ENCODE measurements at places on chromosomes 3 and 15. TPM values are rescaled to one million over a fixed set of nuclear protein-coding genes. Genes with fewer than 3 reads are reported as not detected.

DNA sequence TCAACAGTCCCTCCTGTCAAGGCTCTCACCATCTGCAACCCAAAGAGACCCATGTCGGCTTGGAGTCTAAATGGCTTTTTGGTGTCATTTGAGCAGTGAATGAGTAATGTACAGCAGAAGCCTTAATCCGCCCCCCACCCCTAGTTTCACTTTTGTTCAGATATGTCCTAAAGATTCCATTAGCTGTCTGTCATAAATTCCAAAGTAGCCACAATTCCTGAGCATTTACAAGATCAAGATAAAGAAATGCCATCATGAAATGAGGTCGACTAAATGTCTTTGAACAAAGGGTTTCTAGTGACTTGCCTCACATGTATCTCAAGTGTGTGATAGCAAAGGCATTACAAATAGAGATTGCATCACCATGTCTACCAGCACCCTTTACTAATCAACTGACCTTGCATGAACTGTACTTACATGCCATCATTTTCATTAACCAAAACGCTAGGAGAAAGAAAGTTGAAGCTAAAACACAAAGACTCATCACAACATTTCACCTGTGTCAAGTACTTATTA is 123.8 kb upstream of the PHLDB2 start:
- peaks cover 1% of the 10 kb centered on the region for H3K36me3 ChIP-seq
- H3K27ac ChIP-seq = no peak overlapping the region
- no peak overlapping the region for H3K4me3 ChIP-seq
- H3K4me1 ChIP-seq = peaks cover 4% of the 10 kb centered on the region
- no peaks in the 10 kb centered on the region for H3K27me3 ChIP-seq

GRCh38 chr3:70519913-70520659 is 207.6 kb upstream of the MDFIC2 start:
- no peak overlapping the region for H3K4me3 ChIP-seq
- H3K36me3 ChIP-seq = no peaks in the 10 kb centered on the region
- H3K27me3 ChIP-seq = peaks cover 10% of the 10 kb centered on the region
- no peak for DNase-seq
- no peak overlapping the region for H3K27ac ChIP-seq

Gene DZIP3
- 11.2 TPM for total RNA-seq

GRCh38 chr3:190306513-190307163 is 15.6 kb downstream of the CLDN1 start:
- peak; percentile 49 for DNase-seq
- no peaks in the 10 kb centered on the region for H3K36me3 ChIP-seq
- peak overlapping the region; percentile 33 for H3K27ac ChIP-seq
- no peaks in the 10 kb centered on the region for H3K27me3 ChIP-seq
- no peak overlapping the region for H3K4me3 ChIP-seq

DNA sequence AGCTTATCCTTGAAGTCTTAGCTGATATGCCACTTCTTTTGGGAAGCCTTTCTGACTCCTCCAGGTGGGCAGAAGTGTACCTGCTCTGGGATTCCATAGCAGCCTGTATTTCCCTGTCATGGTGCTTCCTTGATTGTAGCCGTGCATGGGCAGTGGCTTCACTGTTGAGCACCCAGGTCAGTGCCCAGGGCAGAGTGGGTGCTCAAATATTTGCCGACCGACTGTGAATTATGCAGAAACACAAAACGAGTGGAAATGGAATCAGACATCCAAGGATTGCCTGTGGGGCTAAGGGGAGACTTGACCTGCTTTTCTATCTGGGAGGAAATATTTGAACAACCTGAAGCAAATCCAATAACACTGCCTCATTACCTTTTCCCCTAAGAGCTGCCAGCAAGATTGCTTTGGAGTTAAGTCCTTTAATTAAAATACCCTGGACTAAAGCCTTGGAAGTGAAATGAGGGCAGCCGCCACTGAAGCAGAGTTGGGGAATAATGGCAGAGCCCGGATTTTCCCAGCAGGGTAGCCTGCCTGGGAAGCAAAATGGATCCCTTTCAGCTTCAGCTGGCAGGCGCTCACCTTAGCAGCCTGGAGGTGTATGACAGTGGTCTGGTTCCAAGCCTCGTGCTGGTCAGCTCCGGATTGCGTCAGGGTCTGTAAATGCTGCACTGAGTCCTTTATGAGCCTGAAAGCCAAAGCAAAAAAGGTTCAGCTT is 14.9 kb downstream of the ACOX2 start:
- no peak for DNase-seq
- H3K4me1 ChIP-seq = no peaks in the 10 kb centered on the region
- H3K4me3 ChIP-seq = no peak overlapping the region
- H3K36me3 ChIP-seq = no peaks in the 10 kb centered on the region

DNA sequence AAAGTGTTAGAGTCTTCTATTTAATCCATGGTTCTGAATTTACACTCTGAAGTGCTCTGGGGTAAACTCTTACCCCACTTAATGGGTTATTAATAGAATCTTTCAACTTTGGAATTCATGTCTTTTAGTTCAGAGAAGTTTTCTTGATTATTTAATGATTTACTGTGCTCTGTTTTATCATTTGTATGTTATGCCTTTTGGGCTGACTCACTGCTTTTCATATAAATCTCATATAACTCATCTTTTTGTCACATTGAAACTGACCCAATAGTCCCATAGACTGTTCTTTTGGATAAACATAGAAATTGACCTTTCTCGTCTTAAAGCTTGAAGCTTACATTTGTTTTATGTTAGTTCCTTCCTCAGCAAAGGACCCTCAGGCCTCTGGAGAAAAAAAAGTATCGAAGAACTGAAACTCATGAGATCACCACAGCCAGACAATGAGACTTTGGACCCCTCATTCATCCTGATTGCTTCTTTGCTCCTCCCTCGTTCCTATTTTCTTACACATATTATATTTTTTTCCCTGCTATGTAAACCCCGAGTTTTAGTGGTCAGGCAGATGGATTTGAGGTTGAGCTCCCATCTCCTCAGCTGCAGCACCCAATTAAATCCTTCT is 229.1 kb upstream of the CBLB start:
- DNase-seq = no peak
- peaks cover 7% of the 10 kb centered on the region for H3K36me3 ChIP-seq
- H3K4me1 ChIP-seq = peaks cover 9% of the 10 kb centered on the region
- H3K27ac ChIP-seq = no peak overlapping the region
- no peak overlapping the region for H3K4me3 ChIP-seq
- H3K27me3 ChIP-seq = no peaks in the 10 kb centered on the region

DNA sequence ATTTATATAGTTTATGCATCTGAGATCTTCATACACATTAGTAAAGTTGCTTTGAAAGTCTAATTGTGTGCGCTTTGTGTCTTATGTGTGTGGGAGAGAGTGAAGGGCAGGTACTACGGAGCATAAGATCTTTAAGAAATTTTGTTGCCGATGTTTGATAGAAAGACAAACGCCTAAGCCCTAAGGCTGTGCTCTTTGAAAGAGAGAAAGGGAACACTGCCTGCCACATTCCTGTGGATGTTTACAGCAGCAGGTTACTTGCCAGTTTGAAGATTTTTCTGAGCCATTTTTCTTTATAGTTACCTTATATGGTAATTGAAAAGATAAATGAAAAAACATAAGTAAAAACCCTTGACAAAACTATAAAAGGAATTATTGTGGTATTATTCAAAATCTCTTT is 17.0 kb downstream of the DTWD1 start:
- no peak overlapping the region for H3K4me3 ChIP-seq
- H3K27me3 ChIP-seq = no peaks in the 10 kb centered on the region
- no peak for DNase-seq
- H3K36me3 ChIP-seq = peaks cover 14% of the 10 kb centered on the region

- no peak for DNase-seq
- no peak overlapping the region for H3K27ac ChIP-seq
- H3K36me3 ChIP-seq = no peaks in the 10 kb centered on the region
- no peaks in the 10 kb centered on the region for H3K4me1 ChIP-seq
- no peak overlapping the region for H3K4me3 ChIP-seq
- H3K27me3 ChIP-seq = peaks cover 8% of the 10 kb centered on the region
These were observed 83.0 kb upstream of the CLDN18 start for GRCh38 chr3:137926991-137927390.

DNA sequence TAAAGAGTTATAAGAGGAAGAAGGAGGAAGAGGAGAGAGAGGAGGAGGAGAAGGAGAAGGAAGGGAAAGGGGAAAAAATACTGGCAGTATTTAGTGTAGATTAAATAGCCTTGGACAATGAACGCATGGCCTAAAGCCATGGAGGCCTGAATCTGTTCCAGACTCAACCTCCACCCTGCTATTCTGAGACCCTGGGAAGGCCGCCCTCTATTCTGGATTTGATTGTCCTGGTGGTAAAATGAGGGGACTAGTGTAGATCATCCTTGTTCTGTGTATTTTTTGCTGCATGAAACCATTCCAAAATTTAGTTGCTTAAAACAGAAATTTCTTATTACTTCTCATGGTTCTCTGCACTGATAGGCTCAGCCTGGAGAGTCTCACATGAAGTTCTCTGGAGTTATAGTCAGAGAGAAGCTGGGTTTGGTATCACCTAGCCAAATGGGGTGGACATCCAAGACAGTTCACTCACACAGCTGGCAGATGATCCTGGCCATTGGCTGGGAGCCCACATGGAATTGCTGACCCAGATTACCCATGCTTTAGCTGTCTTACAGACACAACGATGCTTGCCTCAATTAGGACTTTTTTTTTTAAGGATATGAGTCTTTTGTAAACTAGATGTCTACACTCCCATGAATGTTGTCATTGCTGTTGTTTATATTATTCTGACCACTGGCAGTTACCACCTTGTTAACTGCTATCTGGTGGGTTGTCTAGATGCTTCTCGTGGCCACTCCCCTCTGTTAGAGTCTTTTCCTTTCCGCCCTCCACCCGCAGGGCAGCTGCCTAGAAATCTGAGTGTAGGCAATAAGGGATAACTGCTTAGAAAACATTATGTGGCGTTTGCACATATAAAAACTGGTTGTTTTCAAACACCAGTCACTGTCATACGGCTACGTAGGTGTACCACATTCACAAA is 149.9 kb downstream of the SST start:
- H3K36me3 ChIP-seq = no peaks in the 10 kb centered on the region
- no peaks in the 10 kb centered on the region for H3K4me1 ChIP-seq
- no peak overlapping the region for H3K27ac ChIP-seq
- peaks cover 6% of the 10 kb centered on the region for H3K27me3 ChIP-seq
- H3K4me3 ChIP-seq = no peak overlapping the region
- DNase-seq = no peak

DNA sequence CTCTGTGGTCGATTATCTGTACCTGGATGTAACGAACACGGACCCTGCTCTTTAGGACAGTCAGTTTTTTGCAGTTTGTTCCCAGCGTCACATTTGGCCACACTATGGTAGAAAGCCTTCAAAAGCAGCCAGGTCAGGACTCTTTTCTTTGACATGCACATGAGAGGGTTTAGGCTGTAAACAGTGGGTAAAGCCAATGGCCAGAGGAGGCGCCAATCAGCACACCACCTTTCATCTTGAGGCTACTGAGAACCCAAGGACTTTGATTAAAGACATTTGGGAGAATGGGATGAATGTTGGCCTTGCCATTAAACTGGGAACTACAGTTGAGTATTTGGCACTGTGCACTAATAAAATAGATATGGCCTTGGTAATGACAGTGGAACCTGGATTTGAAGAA is 225.9 kb downstream of the OXSM start:
- H3K36me3 ChIP-seq = no peaks in the 10 kb centered on the region
- DNase-seq = no peak
- no peak overlapping the region for H3K4me3 ChIP-seq

Gene RGMA
- 0.69 TPM for total RNA-seq

- H3K4me3 ChIP-seq = no peak overlapping the region
- peaks cover 14% of the 10 kb centered on the region for H3K4me1 ChIP-seq
- H3K27me3 ChIP-seq = no peaks in the 10 kb centered on the region
- no peak for DNase-seq
- peaks cover 36% of the 10 kb centered on the region for H3K36me3 ChIP-seq
- H3K27ac ChIP-seq = no peak overlapping the region
These were observed 27.9 kb downstream of the PDIA5 start for GRCh38 chr3:123094516-123095313.

DNA sequence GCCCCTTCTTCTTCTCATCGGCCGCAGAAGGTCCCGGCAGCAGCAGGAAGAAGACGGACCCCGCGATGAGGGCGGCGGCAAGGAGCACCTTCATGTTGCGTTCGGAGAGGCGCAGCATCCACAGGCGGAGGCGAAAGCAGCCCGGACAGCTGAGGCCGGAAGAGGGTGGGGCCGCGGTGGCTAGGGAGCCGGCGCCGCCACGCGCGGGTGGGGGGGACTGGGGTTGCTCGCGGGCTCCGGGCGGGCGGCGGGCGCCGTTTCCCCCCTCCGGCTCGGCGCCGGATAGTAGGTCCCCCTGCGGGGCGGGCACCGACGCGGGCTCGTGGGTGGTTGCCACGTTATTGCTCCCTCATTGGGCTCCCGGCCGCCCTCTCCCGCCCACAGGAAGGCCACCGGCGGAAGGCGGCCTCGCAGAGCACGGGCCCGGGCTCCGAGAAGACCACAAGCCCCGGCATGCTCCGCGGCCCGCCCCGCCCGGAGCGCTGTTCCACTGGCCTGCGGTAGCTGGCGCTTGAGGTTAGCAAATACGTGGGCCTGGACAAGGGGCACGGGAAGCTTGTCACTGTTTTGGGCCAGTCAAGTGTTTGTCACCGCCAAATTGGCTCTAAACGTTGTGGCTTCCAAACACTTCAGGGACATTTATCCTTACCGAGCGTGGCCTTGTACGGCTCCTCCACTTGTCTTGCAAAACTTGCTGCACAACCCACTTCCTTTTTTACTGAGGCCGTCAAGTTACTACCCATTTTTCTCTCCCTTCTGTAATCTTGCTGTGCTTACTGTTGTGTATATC is at the start of gene PPIB:
Gene PPIB (minus strand): TSS at position 154 of the 790 bp plus-strand sequence. CDS start 36 bp downstream, at position 118.
- H3K27ac ChIP-seq = peak within 1 kb of the TSS; percentile 86
- peaks cover 24% of the 10 kb centered on the region for H3K36me3 ChIP-seq
- H3K27me3 ChIP-seq = no peaks in the 10 kb centered on the region
- peak within 1 kb of the TSS; percentile 80 for H3K4me3 ChIP-seq
- DNase-seq = peak; percentile 98

DNA sequence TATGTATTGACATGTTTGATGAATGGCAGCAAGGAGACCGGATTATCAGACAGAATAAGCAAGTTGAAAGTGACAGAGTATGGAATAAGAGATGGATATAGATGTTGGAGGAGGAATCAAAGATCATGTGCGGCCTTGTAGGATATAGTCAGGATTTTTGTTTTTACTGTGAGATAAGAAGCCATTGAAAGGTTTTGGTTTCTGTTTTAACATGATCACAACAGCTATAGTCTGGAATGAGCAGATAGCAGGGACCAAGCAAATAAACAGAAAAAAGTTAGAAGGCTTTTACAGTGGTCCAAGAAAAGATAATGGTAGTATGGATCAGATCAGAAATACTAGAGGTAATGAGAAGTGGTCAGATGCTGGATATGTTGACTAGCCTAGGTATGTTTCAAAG is 52.6 kb downstream of the SLC12A6 start:
- H3K36me3 ChIP-seq = peaks cover 17% of the 10 kb centered on the region
- no peaks in the 10 kb centered on the region for H3K27me3 ChIP-seq
- H3K27ac ChIP-seq = peak overlapping the region; percentile 57
- peaks cover 21% of the 10 kb centered on the region for H3K4me1 ChIP-seq

GRCh38 chr3:193772422-193772763 is 179.4 kb downstream of the OPA1 start:
- DNase-seq = no peak
- no peaks in the 10 kb centered on the region for H3K36me3 ChIP-seq
- peaks cover 9% of the 10 kb centered on the region for H3K4me1 ChIP-seq
- no peak overlapping the region for H3K4me3 ChIP-seq
- H3K27ac ChIP-seq = no peak overlapping the region
- H3K27me3 ChIP-seq = no peaks in the 10 kb centered on the region

Gene UROC1
- not detected for total RNA-seq

Gene ZPLD1
- total RNA-seq = not detected

Gene GALNT15
- total RNA-seq = not detected
